A673 (cell line): ENCODE measurements at places on chromosomes 4 and X. TPM values are rescaled to one million over a fixed set of nuclear protein-coding genes. Genes with fewer than 3 reads are reported as not detected.

DNA sequence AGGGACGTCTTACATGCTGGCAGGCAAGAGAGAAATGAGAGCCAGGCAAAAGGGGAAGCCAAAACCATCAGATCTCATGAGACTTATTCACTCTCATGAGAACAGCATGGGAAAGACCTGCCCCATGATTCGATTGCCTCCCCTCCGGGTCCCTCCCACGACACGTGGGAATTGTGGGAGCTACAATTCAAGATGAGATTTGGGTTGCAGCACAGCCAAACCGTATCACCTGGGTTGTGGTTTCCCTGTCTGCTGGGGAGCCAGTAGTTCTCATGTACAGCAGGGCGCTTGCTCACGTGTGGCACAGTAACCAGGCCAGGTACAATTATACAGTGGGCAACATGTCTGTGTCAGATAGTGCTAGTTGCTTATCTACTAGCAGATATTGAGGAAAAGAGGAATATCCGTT lies 11.1 kb upstream of the RS1 start:
- no peak for DNase-seq

- no peak for DNase-seq
These were observed 17.1 kb downstream of the MSANTD1 start for GRCh38 chr4:3266076-3266475.

Gene ADGRG2
- total RNA-seq: 61.3 and 73.6 TPM in 2 replicates

Gene GAB3
- total RNA-seq: 0.09 and 0.31 TPM in 2 replicates

GRCh38 chr4:41436419-41436818 lies 101.5 kb upstream of the LIMCH1 start:
- DNase-seq: no peak

DNA sequence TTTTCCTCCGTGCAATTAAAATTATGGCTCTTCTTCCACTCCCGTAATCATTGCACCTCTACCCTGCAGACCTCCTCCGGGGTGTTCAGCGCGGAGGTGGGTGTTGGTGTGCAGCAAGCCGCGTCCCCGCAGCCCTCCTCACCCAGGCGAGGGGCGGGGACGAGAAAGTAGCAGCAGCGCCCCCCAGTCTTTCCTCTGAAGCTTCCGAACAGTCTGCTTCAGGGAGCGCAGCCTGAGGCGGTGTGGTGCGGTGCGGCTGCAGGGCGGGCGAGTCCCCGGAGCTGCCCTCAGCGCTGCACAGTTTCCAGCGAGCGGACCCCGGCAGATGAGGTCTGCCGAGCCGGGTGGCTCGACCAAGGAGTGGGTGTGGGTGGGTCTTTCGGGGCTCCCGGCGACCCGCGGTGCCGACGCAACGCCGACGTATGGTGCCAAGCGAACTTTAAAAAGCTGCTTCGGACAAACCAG lies at the start of gene FRAS1:
TSS of gene FRAS1 (plus strand) at position 189 of the 465 bp plus-strand sequence. CDS start 687 bp downstream, outside the sequence.
- peak; percentile 17 for DNase-seq

GRCh38 chr4:185869427-185869826 lies 57.4 kb upstream of the SORBS2 start:
- no peak for DNase-seq

DNA sequence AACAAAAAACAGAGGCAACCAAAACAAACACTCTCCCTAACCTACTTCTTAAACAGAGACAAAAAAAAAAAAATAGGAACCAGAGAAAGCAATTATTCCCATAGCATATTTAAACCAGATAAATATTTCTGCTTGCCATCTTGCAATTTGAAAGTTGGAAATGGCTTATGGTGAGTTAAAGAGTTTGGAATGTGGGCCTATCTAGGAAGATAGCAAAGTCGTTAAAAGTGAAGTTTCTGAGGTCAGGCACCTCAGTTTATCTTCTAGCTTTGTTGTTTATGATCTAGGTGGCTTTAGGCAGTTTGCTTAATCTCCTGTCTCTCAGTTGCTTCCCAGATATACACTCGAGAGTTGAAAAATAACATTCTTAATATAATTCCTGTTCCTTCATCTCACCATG lies 284.2 kb downstream of the KCNIP4 start:
- DNase-seq: no peak

DNA sequence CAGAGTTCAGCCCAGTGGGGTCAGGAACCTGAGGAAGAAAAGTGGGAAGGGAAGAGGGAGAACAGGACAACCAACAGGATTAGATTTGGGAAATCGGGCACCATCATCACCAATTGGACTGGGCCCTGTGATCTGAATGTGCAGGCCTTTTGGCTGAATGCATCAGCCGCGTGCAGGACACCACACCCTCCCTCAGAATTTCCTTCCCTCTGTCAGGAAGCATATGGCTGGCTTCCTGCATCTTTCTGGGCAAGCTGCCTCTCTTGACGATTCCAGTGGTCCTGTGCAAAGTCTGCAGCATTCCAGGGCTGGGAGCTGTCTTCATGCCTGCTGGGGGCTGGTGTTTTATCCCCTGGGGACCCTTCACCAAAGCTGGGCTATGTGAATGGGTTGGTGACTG lies 16.4 kb downstream of the MAGEA4 start:
- DNase-seq: no peak

GRCh38 chr4:159174645-159175084 lies 71.8 kb downstream of the RAPGEF2 start:
- peak; percentile 32 for DNase-seq

DNA sequence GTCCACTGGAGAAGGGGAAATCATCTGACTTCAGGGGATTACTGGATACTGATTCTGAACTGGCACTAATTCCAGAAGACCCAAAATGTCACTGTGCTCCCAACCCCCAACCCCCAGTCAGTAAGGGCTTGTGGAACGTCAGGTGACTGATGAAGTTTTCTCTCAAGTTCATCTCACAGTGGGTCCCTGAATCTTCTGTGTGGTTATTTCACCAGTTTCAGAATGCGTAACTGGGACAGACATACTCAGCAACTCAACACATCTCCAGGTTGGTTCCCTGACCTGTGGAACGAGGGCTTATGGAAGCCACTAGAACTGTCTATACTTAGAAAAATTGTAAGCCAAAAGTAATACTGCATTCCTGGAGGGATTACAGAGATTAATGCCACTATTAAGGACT lies 45.3 kb downstream of the DDX60L start:
- no peak for DNase-seq

- peak; percentile 80 for DNase-seq
These were observed 39.5 kb downstream of the NSD2 start for GRCh38 chr4:1910643-1911042.

- peak; percentile 62 for DNase-seq
These were observed 127.6 kb upstream of the INTU start for GRCh38 chr4:127505203-127505602.

DNA sequence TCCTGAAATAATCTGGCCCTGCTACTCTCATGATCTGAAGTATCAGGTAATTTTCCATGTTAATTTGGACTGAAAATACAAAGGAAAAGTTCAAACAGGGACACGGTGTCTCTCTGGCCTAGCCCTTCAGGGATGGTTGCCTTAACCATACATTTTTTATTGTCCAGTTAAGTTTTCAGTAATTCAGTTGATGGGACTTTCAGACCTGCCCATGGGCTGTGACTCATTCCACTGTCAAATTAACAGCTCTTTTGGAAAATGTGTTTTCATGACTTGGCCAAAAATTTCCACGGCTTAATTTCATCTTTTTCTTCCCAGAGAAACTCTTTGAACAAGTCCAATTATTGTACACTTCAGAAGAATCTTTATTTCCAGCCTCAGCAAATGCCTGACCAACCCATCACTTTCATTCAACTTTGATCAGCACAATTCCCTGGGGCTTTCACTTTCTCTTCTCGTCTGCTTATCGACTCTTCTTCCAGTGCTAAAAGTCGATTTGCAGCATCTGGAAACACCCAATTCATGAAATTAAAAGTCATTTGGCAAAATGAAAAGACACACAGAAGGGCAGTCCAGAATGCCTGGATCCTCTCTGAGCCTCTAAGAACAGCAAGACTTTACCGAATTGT lies 293.9 kb downstream of the RAB28 start:
- DNase-seq: no peak

Gene SHOX
- total RNA-seq: not detected in 2 replicates

Gene AMBN
- total RNA-seq: 2.1 and 3.8 TPM in 2 replicates

Gene NXF2B
- not detected in 2 replicates for total RNA-seq

Gene HHIP
- total RNA-seq: 0.22 and 0.28 TPM in 2 replicates

Gene AADAT
- 5.4 and 5.6 TPM in 2 replicates for total RNA-seq

- DNase-seq: no peak
These were observed 4.0 kb upstream of the SH2D1A start for GRCh38 chrX:124342174-124342867.

DNA sequence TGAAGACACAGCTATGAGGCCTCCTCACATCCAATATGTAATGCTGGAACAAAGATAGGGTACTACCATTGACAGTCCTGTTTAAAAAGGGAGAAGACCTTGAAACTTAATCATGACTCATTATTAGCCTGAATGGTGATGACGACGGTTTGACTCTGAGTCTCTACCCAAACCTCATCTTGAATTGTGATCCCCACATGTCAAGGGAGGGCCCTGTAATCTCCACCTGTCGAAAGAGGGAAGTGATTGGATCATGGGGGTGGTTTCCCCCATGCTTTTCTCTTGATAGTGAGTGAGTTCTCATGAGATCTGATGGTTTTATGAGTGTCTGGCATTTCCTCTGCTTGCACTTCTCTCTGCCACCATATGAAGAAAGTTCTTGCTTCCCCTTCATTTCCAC lies 395.3 kb upstream of the CPEB2 start:
- DNase-seq: no peak

DNA sequence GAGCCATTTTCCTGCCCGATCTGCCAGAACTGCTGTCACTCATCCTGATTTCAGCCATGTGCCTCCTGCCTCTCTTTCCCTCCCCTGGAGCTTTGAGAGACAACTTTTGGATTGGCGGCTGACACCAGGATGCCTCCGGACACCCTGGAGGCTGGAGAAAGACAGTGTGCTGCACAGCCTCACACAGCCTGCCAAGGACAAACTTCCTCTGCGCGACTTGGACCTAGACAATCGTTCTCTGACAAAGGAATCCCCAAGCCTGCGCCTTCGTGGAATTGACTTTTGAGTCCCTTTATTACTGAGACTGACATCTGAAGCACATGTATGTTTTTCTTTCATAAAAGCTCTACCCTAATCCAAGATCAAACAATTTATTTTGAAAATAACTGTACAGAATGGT lies 10.8 kb upstream of the LDB2 start:
- DNase-seq: no peak

DNA sequence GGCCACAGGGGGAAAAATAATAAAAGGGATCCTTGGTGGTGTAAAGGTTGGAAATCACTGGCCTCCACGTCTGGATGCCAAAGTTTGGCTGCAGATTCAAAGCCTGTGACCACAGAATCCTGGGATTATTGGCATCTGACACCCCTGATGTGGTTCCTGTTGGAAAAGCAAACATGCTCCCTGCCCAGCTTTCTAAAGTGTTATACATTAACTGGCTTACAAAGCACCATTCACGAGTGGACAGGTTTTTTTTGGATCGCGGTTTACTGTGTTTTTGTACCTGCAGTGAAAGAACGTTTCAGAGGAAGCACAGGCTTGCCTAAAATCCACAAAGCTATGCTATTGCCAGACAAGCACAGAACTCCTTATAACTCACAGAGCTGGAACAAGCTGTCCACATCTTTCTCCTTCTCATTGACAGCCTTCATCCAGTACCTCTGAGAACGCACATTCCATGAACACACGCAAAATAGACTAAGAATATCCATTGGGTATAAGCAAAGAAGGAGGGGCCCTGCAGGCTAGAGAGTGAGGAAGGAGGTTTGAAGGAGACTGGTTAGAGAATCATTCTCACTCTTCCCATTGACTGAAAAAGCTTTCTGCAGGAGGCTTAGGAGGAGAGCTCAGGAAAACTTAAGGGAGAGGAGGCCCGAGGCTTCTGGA lies 14.5 kb upstream of the CAPN6 start:
- DNase-seq: no peak

Gene GRID2
- not detected in 2 replicates for total RNA-seq

GRCh38 chr4:91961504-91961903 lies 342.3 kb upstream of the GRID2 start:
- DNase-seq: no peak

GRCh38 chr4:128551280-128551679 lies 258.2 kb upstream of the JADE1 start:
- no peak for DNase-seq

GRCh38 chr4:103012060-103012459 lies 7.4 kb downstream of the SLC9B1 start:
- no peak for DNase-seq

DNA sequence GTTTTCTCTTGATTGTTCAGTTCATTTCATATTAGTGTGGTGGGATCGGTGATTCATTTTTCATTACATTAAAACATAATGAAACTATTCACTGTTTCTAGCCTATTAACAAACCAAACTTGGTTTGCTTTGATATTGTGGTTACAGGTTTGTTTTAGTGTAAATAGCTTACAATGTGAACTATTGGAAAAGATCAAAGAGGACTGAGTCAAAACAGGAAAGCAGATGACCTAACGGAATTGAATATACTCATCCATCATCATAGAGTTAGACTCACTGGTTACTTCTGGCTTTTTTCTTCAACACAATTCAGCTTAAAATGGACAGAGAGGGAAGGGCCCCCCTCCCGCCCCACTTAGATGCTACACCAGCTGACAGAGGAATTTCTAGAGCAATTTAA lies 616.2 kb upstream of the AADAT start:
- no peak for DNase-seq

Gene BEX5
- total RNA-seq: 0.50 TPM in 1 of 2 replicates, not detected in the other

- DNase-seq: no peak
These were observed 188.0 kb upstream of the RBPJ start for GRCh38 chr4:26132858-26133257.

- DNase-seq: no peak
These were observed 1219.0 kb downstream of the ARAP2 start for GRCh38 chr4:35025152-35025834.

Gene GPC3
- total RNA-seq: 0.24 and 0.74 TPM in 2 replicates

- peak; percentile 42 for DNase-seq
These were observed 102.8 kb downstream of the C4orf51 start for GRCh38 chr4:145782756-145783155.

Gene HEPH
- not detected in 2 replicates for total RNA-seq

- DNase-seq: peak; percentile 76
These were observed 3.5 kb downstream of the GPR34 start for GRCh38 chrX:41692162-41692749.

Gene EDNRA
- total RNA-seq: 16.1 and 23.9 TPM in 2 replicates

DNA sequence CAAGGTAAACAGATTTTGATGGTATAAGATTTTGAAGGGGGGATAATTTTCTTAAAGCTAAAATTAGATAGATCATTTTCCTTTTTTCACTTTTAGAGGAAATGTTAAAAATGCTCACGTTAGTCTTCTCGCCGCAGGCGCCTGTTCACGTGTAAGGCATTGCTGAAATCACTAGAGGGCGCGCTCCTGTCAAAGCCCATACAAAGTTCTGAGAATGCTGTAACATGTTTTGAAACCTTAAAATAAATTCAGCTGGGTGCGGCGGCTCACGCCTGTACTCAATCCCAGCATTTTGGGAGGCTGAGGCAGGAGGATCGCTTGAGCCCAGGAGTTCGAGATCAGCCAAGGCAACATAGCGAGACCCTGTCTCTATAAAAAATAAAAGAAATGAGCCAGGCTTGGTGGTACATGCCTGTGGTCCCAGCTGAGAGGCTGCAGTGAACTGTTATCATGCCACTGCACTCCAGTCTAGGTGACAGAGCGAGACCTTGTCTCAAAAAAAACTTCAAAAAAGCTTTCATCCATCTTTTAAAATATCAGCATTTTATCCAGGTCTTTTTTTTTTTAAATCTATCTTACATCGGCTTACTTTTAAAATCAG lies 138.0 kb downstream of the RBMX2 start:
- peak; percentile 57 for DNase-seq
